ENCODE measurements at places on chromosomes 12 and 14.

DNA sequence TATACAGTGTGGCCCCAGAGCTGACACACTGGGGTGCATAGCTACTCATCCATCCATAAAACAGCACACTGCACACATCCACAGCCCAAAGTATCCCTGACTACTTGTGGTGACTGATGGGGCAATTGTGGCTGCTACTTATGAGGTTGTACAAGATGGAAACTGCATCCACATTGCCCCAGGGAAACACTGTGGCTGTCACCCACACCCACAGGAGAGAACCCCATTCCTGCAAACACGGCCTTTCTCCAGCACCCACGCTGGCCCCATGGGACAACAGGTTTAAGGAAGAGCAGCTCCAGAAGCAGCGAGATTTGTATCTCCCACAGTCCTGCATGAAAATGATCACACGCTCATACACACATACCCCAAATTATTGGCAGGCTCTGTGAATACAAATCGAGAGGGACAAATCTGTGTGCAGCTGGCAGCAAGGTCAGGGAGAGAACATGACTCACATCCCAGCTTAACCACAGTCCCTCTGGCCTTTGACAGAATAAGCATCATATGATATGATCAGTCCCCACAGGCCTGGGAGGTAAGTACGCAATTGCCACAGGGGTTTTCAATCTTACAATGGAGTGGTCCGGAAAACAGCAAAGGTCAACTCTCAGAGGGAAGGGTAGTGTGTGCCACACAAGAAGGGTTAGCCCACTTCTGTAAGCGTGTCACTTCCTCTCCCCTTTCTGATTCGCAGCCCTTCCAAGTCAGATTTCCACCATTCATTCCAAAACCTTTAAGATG is 61.9 kb downstream of the ESR2 start:
- no peak for DNase-seq

- DNase-seq, result peak; percentile 26
These were observed 39.2 kb upstream of the MEG3 start for GRCh38 chr14:100786576-100787219.

- DNase-seq, result no peak
These were observed 25.0 kb downstream of the GOLGA5 start for GRCh38 chr14:92819011-92819597.

- DNase-seq, result no peak
These were observed 81.2 kb downstream of the MIPOL1 start for GRCh38 chr14:37278636-37279538.

DNA sequence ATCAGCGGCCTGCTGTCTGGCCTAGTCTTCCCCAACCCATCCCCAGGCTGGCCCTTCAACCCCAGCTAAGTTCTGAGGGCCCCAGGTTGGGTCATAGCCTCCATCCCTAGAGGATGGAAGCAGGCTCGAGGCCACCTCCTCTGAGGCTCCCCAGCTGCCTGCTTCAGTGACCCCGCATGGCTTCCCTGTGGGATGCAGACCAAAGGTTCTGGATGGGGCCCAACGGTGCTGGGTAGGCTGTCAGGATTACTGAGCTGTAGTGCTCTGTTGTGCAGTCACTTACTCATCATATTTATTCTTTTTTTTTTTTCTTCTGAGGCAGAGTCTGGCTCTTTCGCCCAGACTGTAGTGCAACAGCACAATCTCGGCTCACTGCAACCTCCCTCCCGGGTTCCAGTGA is 92.0 kb downstream of the IRF2BPL start:
- DNase-seq, result no peak

GRCh38 chr12:131378861-131379665 is 331.8 kb upstream of the SFSWAP start:
- DNase-seq, result no peak

All from lung (tissue), 17 donors.